ENCODE measurements at places on chromosomes 1 and 21.

GRCh38 chr1:97089173-97089572 is 367.6 kb downstream of the PTBP2 start:
- DNase-seq = no peak

- peak; percentile 59 for DNase-seq
Measured at GRCh38 chr21:43362321-43362791, 64.6 kb downstream of the SIK1 start.

DNA sequence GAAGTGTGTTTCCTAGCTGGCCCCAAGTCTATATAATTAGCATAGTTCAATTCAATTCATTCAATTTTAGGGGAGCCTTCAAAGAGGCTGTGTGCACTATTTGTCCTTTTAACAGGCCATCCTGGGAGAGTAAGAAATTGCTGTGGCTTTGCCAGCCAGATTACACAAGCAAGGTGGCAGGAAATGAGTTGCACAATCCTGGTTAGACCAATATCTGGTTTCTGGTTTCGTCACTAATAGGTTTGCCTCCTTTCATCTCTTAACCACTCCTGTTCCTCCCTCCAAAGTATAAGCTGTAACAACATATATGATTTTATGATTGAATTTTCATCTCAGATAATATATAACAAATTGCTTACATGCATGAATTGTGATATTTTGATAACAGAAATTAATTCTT is 84.1 kb upstream of the NEGR1 start:
- peak; percentile 11 for DNase-seq

- no peak for DNase-seq
Measured at GRCh38 chr1:96281491-96281890, 440.1 kb upstream of the PTBP2 start.

GRCh38 chr1:34828611-34829010 is 30.9 kb downstream of the SMIM12 start:
- no peak for DNase-seq

All from activated CD4-positive, alpha-beta T cell treated with anti-CD3 and anti-CD28 coated beads, Interleukin-2, Interleukin-6, amounts not matched to agents 100 ng/mL and 50 ng/mL, durations not matched to agents 16 hours and 8 hours (primary cell).